ENCODE measurements at places on chromosomes 4 and X.

- DNase-seq = no peak
Observed at GRCh38 chr4:109921384-109921808, 8.7 kb downstream of the EGF start.

GRCh38 chr4:134320048-134320447, 118.5 kb upstream of the PABPC4L start:
- no peak for DNase-seq

- DNase-seq = no peak
Observed at GRCh38 chrX:93422693-93423092, 250.7 kb downstream of the NAP1L3 start.

DNA sequence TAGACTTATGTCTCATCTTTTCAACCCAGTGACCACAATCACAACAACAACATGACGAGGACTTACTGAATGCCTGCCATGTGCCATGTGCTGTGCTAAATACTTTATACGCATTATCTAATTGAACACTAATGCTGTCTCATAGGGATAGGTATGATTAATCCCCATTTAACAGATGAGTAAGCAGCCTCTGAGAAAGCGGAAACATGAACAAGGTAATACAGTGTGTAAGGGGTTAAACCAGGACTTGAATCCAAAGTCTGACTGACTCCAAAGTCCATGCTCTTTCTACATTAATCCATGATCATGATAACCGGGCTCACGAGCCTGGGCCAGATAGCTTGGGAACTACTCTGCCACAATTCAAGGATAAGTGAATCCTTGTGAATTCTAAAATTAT, 105.3 kb upstream of the MBNL3 start:
- no peak for DNase-seq

DNA sequence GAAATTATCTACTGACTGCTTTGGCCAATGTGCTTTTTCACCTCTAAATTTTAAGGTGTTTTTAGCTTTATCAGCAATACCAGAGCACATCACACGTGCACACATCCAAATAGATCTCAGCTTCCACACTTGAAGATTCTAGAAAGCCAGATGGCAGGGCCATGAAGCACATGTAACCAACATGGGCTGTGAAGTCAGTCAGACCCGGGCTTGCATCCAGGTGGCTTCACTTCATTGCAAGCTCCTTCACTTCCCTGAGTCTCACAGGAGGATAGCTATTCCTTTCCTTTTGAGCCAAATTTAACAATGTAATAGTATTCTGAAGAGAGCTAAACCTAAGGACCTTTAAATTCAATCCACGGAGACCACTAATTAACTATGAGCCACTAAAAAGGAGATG, 86.5 kb downstream of the SH3RF1 start:
- no peak for DNase-seq

All from SHP77 treated with DMSO at 0.1 percent for 48 hours (cell line).